ENCODE measurements at places on chromosomes 2 and 18. TPM values are rescaled to one million over a fixed set of nuclear protein-coding genes. Genes with fewer than 3 reads are reported as not detected.

Gene ROCK1
- total RNA-seq: 39.5 TPM

Gene GPR35
- total RNA-seq: 92.2 TPM

Gene ACMSD
- total RNA-seq: not detected

DNA sequence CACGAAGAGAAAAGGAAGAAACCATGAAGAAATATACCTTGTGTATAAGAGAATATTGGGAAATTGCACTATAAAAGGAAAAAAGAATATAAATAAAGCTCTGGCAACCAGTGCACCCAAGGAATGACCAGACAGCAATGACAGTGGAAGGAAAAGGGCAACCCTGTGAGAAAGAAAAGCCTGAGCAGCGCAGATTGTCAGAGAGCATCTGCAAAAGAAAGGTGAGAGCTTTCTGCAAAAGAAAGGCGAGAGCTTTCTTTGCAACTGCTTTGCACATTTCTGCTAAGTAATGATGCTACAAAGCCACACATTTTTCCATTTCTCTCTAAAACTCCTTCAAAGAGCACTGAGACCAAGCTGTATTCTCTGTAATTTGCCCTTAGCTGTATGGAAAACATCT is 83.6 kb downstream of the CTNNA2 start:
- no peak overlapping the region for H3K4me3 ChIP-seq
- H3K27ac ChIP-seq: no peak overlapping the region
- H3K36me3 ChIP-seq: no peaks in the 10 kb centered on the region
- H3K27me3 ChIP-seq: no peaks in the 10 kb centered on the region

GRCh38 chr2:68846091-68846490 is 25.1 kb downstream of the BMP10 start:
- H3K4me1 ChIP-seq: no peaks in the 10 kb centered on the region
- H3K27me3 ChIP-seq: no peaks in the 10 kb centered on the region
- H3K4me3 ChIP-seq: no peak overlapping the region
- DNase-seq: no peak
- H3K36me3 ChIP-seq: no peaks in the 10 kb centered on the region

GRCh38 chr2:182852090-182852489 is 14.3 kb downstream of the FRZB start:
- DNase-seq: no peak
- no peaks in the 10 kb centered on the region for H3K36me3 ChIP-seq
- H3K4me3 ChIP-seq: no peak overlapping the region
- H3K27ac ChIP-seq: no peak overlapping the region

- no peaks in the 10 kb centered on the region for H3K27me3 ChIP-seq
- H3K36me3 ChIP-seq: no peaks in the 10 kb centered on the region
- H3K4me1 ChIP-seq: peaks cover 6% of the 10 kb centered on the region
- H3K27ac ChIP-seq: peak overlapping the region; percentile 90
- peak overlapping the region; percentile 70 for H3K4me3 ChIP-seq
- DNase-seq: peak; percentile 60
Observed at GRCh38 chr2:53969968-53970723, 647 bp downstream of the PSME4 start.

DNA sequence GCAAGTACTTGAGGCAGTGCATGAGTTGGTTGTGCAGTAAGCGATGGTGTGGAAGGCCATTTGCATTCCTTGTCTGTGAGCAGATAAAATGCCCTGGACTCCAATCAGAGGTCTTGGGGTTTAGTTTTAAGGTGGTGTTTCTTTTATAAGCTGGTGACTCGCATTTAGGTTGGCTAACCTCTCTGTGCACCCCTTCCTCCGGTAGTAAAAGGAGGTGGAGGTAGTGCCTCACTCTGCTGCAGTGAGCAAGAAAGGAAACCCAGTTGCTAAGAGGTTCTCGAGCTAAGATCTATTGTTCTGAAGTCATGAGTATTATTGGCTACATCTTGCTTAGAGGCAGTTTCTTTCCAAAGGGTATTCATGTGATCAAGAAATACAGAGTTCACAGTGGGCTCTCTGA is 74.3 kb upstream of the EML6 start:
- no peaks in the 10 kb centered on the region for H3K27me3 ChIP-seq
- no peak for DNase-seq
- H3K4me1 ChIP-seq: no peaks in the 10 kb centered on the region
- no peak overlapping the region for H3K27ac ChIP-seq
- H3K4me3 ChIP-seq: no peak overlapping the region

DNA sequence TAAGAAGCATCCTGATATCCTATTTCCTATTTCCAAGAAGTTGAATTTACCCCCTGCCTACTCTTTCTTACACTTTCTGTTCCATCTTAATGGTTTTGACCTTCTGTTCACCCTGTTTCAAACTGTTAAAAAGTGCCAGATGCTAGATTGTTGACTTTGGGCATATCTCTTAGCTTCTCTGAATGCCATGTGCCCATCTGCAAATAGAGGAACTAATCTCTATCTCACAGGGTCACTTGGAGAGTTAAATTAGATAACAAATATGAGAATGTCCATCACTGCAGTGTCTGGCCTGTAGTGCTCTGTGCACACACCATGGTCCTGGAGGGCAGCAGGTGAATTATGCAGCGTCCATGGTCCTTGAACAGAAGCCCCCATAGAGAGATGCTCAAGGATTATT is 83.8 kb downstream of the LRATD1 start:
- no peak overlapping the region for H3K27ac ChIP-seq
- no peaks in the 10 kb centered on the region for H3K36me3 ChIP-seq
- no peaks in the 10 kb centered on the region for H3K27me3 ChIP-seq
- no peaks in the 10 kb centered on the region for H3K4me1 ChIP-seq

DNA sequence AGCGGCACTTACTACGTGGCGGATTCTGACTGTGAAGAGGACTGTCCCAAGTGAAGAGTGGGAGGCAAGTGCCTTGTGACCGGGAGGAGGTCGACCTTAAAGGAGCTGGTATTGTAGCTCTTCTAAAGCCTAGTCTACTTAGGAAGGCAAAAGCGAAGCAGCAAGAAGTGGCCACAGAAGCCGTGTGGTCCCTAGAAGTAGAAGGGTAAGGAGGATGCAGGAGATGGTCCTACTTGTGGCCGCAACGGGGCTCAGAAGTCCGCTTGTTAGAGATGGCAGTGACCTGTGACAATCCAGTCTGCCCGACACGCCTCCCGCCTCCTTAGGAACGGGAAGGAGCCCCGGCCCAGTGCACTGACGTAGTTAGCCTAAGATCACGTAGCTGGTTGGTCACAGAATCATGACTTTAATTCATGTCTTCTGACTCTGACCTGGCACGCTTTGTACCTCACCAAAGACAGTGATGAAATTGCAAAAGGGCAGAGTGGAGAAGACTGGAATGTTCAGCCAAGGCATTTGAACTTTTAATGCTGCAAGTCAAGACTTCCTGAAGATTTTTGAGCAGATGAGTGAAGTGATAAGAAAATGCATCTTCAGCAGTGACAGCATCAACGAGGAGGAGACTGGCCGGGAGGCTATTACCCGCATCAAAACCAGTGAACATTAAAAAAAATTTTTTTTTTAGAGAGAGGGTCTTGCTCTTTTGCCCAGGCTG is 749 bp upstream of the EIF2AK3 start:
- H3K4me1 ChIP-seq: no peaks in the 10 kb centered on the region
- H3K27ac ChIP-seq: peak overlapping the region; percentile 95
- DNase-seq: peak; percentile 92
- peak overlapping the region; percentile 38 for H3K4me3 ChIP-seq
- H3K36me3 ChIP-seq: no peaks in the 10 kb centered on the region

DNA sequence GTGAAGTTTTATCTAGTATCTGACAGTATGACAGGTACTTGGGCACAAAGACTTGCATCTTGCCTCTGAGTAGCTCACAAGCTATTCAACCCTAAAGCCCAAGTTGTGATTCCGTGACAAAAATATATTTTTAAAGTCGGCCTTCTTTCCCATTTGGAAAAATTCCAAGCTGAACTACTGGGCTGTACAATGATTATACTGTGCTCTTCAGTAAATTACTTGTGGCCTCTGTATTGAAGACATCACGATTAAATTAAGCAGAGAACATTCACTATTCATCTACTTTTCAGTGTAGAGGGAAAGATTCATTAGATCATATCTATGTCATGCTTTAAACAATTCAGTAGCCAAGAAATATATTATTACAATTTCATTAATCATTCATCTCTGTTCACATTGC is 282.2 kb downstream of the CDH2 start:
- no peak for DNase-seq
- no peaks in the 10 kb centered on the region for H3K36me3 ChIP-seq
- H3K4me3 ChIP-seq: no peak overlapping the region
- H3K4me1 ChIP-seq: no peaks in the 10 kb centered on the region
- no peaks in the 10 kb centered on the region for H3K27me3 ChIP-seq
- H3K27ac ChIP-seq: no peak overlapping the region

DNA sequence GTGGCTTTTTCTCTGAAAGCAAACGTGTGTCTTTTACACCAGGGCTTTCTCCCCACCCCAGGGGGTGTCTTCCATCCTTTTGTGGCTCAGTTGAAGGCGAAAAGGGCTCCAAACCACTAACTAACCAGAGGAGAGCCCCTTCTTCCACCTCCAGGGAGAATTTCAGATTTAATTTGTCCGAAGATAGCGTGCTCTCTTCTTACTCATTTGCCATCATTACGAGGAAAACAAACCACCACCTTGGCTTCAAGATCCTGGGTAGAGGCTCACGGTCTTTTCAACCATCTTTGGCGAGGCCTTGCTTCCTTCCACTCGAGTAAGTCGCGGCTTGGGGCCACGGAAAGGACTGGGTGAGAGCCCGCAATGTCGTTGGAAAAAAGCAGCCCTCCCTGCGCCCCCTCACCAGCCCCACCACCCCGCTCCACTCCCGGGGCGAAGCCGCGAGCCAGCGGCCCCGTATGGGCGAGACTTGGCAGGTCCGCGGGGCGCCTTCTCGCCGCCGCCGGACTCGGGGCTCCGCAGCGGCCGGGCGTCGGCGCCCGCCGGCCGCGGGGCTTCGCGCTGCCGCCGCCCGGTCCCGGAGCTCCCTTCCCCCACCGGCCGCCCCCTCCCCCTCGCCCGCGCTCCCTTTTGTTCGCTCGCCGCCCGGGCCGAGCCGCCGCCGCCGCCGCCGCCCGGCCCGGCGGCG is 1.7 kb upstream of the ZNF532 start:
- peak overlapping the region; percentile 70 for H3K27ac ChIP-seq
- peak; percentile 39 for DNase-seq
- H3K4me3 ChIP-seq: peak overlapping the region; percentile 25
- no peaks in the 10 kb centered on the region for H3K27me3 ChIP-seq
- H3K36me3 ChIP-seq: no peaks in the 10 kb centered on the region

DNA sequence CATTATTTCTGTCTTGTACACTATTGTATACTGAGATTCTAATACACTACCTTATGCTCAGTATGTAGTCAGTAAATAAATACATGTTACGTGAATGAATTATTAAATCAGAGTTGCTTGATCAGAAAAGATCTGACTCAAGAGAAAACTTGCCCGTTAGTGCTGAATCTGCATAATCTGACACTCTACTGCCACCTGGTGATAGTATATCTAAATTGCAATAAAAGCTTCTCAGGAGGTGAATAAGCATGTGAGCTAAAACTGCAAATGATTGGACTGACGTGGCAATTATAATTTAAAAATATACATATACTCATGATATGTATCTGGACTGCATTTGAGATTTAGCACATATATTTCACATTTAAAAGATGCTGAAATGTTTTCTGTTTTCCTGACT is 70.4 kb downstream of the KIAA1328 start:
- no peak overlapping the region for H3K4me3 ChIP-seq
- no peaks in the 10 kb centered on the region for H3K27me3 ChIP-seq
- no peak overlapping the region for H3K27ac ChIP-seq
- DNase-seq: no peak

GRCh38 chr18:9475643-9476591 is 604 bp downstream of the RALBP1 start:
- peaks cover 8% of the 10 kb centered on the region for H3K4me1 ChIP-seq
- H3K27ac ChIP-seq: peak overlapping the region; percentile 97
- H3K36me3 ChIP-seq: no peaks in the 10 kb centered on the region
- no peak for DNase-seq
- peak overlapping the region; percentile 95 for H3K4me3 ChIP-seq

GRCh38 chr2:234491281-234491680 is 5.6 kb downstream of the ARL4C start:
- peaks cover 4% of the 10 kb centered on the region for H3K4me1 ChIP-seq
- H3K36me3 ChIP-seq: no peaks in the 10 kb centered on the region
- H3K27ac ChIP-seq: peak overlapping the region; percentile 44
- H3K4me3 ChIP-seq: no peak overlapping the region

DNA sequence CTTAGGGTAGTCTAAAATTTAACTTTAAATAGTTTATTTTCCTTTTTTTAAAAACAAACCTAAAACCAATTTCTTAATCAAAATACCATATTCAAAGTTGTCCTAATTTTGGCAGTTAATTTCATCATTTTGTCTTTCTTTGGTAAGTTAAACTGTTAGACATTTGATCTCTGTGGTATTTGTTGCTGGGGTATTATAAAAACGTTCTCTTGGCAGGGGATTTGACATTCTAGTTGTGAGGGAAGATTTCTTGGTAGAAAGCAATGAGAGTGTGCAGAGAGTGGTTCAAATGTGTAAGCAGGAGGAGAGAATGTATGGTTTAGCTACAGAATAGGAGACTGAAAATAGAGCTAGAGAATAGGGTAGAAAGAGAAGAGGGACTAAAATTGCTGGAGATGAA is 14.6 kb downstream of the GULP1 start:
- DNase-seq: no peak
- no peaks in the 10 kb centered on the region for H3K4me1 ChIP-seq
- H3K4me3 ChIP-seq: no peak overlapping the region

DNA sequence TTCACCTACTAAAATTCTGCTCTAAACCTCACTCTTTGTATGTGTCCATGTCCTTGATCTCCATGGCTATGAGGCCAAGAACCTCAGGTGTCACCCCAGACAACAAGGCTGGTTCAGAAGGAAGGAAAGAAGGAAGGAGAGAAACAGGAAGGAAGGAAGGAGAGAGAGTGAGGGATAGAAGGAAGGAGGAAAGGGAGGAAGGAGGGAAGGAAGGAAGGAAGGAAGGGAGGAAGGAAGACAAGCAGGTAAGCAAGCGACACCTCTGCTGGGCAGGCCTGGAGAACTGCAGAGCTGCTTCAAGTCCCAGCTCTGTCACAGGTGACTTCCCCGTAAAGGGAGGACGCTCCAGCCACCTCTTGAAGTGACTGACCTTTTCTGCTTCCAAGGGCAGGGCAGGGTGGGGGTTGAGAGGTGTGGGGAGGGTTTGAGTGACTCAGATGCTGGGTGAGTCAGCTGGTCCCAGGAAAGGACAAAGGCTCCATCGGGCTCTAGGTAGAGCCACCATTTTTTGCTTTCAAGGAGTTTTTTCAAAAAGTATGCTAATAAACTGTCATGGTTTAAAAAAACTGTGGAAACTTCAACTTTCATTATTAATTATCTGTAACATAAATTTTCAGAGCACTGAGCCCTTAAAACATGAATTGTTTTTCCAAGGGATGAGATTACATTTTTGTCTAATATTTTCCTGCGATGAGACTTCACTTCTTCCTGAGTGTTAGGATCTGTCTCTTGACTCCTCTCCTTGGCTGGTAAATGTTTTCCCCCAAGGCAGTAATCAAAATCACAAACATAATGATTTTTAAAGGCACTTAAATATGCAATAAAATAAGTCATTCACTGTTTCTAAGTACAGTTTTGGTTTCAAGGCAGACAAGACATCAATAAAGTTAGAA is 90.1 kb upstream of the L3MBTL4 start:
- H3K27me3 ChIP-seq: no peaks in the 10 kb centered on the region
- DNase-seq: no peak
- H3K27ac ChIP-seq: no peak overlapping the region
- no peaks in the 10 kb centered on the region for H3K36me3 ChIP-seq
- no peaks in the 10 kb centered on the region for H3K4me1 ChIP-seq
- no peak overlapping the region for H3K4me3 ChIP-seq
